M059J (cell line): ENCODE measurements at places on chromosomes 6 and 20. TPM values are rescaled to one million over a fixed set of nuclear protein-coding genes. Genes with fewer than 3 reads are reported as not detected.

Gene CTCFL
- not detected in 2 replicates for total RNA-seq

DNA sequence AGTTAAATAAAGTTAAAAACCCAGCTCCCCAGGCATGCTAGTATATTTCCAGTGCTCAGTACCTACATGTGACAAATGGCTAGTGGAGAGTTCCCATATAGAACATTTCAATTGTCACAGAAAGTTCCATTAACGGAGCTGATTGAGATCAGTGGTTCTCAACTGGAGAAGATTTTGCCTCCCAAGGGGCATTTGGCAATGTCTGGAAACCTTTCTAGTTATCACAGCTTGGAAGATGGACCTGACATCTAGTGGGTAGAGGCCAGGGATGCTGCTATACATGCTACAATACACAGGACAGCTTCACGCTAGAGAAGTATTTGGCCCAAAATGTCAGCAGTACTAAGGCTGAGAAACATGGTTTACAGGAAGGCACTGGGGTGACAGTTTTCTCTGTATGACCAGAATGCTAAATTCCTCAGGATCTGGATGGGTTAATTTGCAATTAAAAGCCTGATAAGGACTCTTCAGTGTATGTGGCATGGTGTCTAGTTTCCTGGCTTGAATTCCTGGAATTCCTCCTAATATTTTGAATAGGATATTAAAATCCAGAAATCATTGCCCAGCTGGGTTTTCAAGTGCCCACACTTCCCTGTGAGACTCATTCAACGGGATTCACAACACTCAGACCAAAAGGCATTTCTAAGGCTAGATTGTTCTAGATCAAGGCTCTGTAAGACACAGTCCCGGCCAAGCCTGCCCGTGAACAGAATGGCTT lies 84.7 kb upstream of the SALL4 start:
- DNase-seq, result no peak

DNA sequence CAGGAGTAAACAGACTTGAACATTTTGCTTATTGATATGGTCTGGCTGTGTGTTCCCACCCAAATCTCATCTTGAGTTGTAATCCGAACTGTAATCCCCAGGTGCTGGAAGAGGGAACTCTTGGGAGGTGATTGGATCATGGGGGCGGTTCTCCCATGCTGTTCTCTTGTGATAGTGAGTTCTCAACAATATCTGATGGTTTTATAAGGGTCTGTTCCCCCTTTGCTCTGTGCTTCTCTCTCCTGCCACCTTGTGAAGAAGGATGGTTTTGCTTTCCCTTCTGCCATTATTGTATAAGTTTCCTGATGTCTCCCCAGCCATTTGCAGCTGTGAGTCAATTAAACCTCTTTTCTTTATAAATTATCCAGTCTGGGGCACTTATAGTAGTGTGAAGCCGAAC lies 40.0 kb downstream of the MYLIP start:
- DNase-seq, result peak; percentile 50

Gene HSPA1L
- 0.30 and 2.5 TPM in 2 replicates for total RNA-seq

GRCh38 chr6:31702819-31703716 lies at the start of gene ABHD16A:
TSS of gene ABHD16A (minus strand) at chr6:31703324. CDS start at chr6:31703281, 43 bp downstream.
- peak; percentile 99 for DNase-seq

DNA sequence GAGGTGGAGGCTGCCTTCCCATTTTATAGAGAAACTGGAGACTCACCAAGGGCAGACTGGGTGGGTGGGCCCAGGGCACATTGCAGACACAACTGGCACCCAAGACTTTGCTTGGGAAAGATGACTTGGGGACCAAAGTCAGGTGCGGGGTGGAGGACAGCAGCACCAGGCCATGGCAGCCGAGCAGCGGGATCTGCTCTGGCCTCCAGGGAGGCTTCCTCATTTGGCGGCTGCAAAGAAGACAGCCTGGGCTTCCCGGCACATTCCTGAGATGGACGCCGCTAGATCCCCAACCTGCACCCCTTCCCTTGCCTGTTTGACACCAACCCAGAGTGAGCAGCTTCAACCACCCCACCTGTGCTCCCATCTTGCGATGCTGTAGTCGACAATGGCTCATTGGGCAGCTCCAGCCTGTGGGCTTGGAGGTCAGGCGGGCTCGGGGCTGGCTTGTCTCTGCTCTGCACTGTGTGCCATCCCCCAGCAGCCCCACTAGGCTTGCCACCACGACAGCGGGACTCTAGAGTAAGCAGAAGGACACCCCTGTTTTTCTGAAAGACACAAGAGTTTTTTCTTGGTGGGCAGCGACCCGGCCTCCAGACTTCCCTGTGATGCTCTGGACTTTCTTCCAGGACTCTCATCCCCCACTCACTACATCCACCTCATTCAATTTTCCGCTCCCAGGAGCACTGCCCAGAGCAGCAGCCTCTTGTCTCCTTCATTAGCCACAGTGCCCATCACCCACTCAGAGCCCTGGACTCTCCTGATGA lies 184.9 kb upstream of the CST7 start:
- no peak for DNase-seq

- DNase-seq, result peak; percentile 90
Measured at GRCh38 chr20:1820138-1821079, 74.8 kb upstream of the SIRPA start.

DNA sequence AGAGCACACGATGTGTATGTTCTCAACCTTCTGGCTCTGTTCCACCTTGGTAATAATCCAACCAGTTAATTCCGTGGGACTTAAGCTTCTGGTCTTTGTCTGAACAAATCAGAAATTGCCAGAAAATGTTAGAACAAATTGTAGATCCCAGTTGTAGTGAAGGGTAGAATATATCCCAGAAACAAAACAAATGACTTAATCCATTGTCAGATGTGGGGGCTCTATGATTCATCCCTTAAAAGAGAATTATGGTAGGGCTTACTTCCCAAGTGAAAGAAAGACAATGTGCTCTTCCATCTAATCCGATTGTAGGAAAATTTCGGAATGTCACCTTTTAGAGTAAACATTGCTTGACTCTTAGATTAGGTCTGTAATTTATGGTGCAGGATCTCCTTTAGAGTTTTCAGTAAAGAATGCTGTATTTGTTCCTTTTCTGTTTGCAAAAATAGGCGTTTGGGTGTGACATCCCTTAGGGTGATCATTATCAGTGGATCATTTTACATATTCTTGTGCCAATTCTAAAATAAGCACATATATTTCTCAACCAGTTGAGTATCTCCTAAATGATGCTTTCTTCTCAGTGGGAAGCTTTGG lies 234.5 kb upstream of the ZNF217 start:
- DNase-seq, result peak; percentile 99

- peak; percentile 97 for DNase-seq
Measured at GRCh38 chr6:44508646-44509045, 121.1 kb downstream of the CDC5L start.

DNA sequence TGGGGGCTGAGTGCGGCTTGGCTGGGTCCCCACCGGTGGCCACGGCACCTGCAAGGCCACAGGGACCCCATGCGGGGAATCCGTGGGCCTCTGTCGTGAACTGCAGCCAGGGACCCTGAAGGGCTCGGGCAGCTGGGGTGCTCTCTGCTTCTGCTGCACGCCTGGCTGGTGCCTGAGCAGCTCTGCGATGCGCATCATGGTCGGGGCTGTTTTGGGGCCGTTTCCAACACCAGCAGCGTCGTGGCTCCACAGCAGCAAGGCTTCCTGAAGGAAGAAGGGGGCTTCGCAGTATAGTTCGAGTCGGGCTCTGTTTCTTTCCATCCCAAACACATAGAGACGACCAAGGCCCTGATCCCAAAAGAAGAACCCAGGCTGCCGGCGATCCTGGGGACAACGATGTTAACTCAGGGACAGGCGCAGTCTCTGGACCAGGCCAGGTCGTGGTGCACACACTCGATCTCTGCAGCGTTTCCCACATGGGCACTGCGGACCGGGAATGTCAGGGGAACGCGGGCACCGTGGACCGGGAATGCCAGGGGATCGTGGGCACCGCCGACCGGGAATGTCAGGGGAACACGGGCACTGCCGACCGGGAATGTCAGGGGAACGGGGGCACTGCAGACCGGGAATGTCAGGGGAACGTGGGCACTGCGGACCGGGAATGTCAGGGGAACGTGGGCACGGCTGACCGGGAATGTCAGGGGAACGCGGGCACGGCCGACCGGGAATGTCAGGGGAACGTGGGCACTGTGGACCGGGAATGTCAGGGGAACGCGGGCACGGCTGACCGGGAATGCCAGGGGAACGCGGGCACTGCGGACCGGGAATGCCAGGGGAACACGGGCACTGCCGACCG lies 36.8 kb upstream of the BHLHE23 start:
- DNase-seq, result no peak

DNA sequence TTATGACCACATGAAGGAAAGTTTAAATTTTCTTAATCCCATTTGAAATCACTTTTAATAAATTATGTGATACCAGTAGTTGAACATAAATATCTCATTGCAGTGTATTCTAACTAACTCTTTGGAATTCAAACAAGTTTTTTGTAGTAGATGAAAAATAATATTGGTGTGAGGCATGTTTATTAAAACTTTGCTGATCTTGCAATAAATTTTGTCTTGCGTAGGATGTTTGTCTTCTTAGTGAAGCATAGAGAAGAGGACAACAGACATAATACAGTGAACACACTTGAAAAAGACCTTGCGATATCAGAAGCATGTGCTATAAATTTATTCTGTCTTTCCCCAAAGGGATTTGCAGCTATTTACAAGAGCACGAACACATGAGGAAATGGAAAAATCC lies 140.7 kb downstream of the HTR1B start:
- DNase-seq, result no peak

GRCh38 chr20:45320948-45321595 lies 13.0 kb upstream of the MATN4 start:
- DNase-seq, result no peak

- DNase-seq, result no peak
Measured at GRCh38 chr20:16369441-16369840, 203.8 kb downstream of the KIF16B start.

DNA sequence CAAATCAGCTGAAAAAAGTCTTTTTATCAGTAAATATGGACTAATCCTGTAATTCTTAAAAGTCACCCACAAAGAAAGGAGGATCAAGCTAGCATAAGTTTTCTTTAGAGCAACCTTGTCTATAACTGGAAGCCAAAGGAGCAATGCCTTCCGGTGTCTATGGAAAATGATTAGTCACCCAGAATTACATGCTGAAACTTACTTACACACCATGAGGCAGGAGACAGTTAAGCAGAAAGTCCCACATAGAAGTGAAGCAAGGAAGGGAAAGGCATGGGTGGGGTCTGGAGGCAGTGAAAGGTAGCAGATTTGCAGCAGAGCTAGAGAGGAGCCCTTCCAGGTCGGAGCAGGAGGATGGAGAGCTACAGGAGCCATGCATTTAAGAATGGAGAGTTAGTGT lies 153.7 kb upstream of the RIPOR2 start:
- peak; percentile 78 for DNase-seq

DNA sequence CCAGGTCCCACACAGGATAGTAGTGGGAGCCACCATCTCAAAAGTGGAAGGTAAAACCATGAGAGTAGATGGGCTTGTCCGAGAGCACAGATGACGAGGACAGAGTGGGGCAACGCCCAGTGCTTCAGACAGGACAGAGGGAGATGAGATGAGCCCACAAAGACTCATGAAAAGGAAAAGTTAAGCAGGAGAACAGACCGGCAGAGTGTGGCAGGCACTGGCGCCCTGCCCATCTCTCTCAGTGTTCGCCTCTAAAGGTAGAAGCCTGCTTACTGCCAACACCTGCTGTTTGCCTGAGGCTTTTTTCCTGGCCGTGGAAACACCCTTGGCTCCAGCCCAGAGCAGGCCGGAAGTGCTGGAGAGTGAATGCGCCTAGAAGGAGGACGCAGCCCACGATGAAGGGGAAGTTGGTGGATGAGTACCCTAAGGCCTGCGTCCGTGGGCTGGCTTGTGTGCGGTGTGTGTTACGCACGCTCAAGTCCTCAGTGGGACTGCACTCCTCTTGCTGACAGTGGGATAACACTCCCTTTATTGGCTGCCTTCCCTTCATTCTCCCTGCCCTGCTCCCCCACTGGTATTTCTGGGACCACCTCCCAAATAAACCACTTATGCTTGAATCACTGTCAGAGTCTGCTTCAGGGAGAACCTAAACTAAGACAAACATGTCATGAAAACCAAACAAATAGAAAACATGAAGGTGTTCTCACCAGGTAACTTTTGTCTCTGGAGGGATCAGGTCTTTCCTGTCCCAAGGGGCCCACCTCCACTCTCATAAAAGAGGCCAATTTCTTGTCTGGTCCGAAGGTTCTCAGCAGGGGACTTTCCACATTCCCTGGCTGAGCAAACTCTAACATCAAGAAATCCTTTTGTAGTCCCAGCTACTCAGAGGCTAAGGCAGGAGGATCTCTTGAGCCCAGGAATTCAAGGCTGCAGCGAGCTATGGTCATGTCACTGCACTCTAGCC lies 9.1 kb upstream of the FOXP4 start:
- peak; percentile 36 for DNase-seq

- DNase-seq, result no peak
Measured at GRCh38 chr20:31859998-31860380, 10.3 kb downstream of the DUSP15 start.

DNA sequence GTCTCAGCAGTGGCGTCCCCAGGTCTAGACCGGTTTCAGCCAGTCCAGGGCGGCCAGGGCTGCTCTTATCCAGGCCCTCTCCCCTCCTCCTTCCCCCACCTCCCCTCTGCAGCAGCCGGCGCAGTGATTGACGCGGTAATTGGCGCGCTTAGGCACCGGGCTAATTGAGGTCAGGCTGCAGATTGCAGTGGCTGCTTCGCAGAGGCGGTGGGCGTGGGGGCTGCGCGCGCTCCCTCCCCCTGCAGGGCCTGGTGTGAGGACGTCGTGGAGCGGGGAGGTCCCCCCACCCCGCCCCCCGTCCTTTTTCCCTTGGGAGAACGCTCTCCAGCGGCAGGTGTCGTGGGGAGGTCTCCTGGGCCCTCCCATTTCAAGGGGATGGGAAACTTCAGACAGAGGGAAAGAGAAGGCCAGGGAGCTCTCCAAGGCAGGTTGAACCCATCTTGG lies 70.4 kb upstream of the BLCAP start:
- no peak for DNase-seq

DNA sequence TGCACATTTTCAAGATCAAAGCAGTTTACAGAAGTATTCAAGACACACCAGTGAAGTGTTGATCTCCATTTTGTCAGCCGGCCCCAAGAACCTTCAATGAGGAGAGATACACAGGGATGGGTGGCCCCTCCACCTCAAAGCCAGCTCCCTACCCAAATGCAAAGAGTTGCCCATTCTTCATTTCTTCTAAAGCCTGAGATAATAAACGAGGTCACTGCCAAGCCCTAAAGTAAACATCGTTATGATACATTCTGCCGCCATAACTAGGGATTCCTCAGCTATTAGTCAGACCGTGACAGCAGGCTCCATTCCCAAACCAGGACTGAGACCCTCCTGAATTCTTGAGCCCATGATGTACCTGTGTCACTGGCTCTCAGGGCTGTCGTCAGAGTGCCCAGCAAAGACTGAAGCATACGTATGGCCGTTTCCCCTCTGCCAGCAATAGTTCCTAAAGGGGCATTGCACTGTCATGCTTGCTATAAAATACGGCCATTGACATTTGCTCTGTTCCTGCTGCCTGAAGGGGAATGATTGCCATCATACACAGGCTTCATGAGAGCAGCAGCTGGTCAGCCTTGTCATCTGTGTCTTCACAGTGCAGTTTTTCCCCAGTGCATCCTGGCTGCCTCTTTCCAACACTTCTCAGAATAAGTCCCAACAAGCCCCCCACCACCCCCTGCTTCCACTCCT lies 41.7 kb downstream of the ISM1 start:
- peak; percentile 50 for DNase-seq

- no peak for DNase-seq
Measured at GRCh38 chr6:142482249-142482648, 180.4 kb downstream of the ADGRG6 start.
